Activated CD4-positive, alpha-beta T cell treated with anti-CD3 and anti-CD28 coated beads, Interleukin-2, Interleukin-4, amounts not matched to agents 100 ng/mL and 50 ng/mL, durations not matched to agents 16 hours and 8 hours (primary cell): ENCODE measurements at places on chromosomes 11 and 22.

DNA sequence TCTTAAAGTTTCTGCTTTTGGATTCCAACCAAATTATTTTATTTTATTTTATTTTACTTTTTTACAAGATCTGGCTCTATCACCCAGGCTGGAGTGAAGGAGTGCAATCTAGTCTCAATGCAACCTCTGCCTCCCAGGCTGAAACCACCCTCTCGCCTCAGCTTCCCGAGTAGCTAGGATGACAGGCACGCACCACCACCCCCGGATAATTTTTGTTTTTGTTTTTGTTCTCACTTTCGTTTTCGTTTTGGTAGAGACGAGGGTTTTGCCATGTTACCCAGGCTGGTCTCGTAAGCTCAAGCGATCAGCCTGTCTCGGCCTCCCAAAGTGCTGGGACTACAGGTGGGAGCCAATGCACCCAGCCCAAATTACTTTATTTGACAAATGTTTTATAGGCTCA, 219.8 kb downstream of the ETS1 start:
- peak; percentile 61 for DNase-seq

DNA sequence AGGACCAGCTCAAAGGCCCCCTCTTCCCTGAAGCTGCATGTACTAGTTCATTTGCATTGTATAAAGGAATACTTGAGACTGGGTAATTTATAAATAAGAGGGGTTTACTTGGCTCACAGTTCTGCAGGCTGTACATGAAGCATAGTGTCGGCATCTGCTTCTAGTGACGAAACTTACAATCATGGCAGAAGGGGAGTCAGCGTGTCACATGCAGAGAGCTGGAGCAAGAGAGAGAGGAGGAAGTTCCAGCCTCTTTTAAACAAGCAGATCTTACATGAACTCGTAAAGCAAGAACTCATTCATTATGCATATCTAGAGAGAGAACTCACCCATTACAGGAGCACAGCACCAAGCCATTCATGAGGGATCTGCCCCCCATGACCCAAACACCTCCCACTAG, 7.1 kb upstream of the HMGXB4 start:
- no peak for DNase-seq

GRCh38 chr11:114080769-114081168, 21.3 kb downstream of the ZBTB16 start:
- no peak for DNase-seq

DNA sequence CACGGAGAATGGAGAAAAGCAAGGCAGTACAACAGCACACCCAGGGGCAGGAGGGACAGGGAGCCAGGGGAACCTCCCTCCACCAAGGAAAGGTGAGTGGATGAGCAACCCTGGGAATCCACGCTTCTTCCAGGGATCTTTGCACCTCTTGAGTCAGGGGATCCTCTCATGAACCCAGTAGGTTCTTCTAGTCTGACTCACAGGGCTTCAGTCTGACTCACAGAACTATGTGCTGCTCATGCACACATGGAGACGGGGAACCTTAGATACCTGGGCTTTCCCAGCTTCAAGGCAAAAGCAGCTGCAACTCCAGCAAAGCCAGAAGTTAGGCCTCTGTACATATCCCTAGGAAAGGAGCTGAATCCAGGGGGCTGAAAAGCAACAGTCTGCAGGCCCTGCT, 1021.4 kb upstream of the TENM4 start:
- no peak for DNase-seq

DNA sequence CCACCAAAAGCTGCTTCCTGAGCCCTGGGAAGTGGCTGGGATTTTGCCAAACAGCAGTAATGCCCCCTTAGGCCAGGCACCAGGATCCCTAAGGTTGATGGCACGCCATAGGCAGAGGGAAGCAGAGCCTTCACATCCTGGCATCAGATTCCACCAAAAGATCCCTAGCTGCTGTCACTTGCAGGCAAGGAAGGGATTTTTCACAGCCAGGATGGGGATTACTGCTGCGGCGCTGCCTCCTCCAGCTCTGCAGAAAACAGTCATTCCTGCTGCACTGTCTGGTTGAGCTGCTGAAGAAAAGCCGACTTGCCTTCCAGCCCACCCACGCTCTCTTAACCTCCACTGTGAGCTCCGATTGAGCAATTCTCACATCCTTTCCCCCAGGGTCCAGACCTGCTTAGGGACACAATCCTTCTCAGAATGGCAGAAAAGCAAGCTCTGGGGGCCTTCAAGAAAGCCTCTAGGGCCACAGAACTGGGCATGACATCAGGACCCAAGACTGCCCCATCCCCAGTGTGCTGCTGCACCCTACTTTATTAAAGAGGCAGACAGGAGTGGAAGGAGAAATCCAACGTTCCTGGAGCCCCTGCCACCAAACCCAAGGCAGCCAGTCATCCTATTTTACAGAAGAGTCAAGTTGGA, 19.9 kb downstream of the SYN3 start:
- no peak for DNase-seq

DNA sequence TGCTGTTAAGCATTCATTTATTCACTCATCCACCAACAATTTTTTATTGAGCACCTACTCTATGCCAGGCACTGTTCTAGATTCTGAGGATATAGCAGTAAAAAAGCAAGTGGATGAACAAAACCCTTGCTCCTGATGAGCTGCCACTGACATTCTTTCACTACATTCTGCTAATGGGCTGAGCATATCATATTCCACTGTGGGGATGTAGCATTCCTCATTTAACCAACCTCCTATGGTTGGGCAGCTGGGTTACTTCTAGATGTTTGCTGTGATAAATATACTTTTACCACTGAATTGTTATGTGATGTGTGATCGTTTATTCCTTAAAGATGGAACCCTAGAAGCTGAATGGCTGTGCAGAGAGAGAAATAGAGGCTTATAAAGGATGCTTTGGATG, 176.9 kb downstream of the MN1 start:
- no peak for DNase-seq

GRCh38 chr11:108734283-108734682, 69.4 kb downstream of the DDX10 start:
- DNase-seq: no peak

- peak; percentile 93 for DNase-seq
Observed at GRCh38 chr22:20020533-20021195, at the start of gene TANGO2. Gene TANGO2, plus strand, starts transcription at chr22:20021110. Its CDS starts 15,689 bp downstream, at chr22:20036799.

DNA sequence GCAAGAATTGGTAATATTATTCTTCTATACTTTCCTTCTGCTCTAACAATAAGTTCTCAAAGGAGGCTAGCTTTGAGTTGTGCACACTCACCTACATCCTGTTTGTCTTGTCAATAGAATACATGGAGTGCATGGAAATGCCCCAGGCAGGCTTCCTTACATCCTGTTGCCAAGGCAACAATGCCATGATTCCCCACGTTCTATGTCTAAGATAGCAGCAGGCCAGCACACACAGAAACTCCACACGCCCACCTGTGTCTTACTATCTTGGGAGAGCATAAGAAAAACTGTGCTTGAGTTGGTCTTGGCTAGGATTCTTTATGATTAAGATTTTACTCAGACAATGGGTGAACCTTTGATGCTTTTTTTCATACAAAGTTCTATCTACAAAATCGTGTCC, 379.2 kb downstream of the AASDHPPT start:
- DNase-seq: no peak

DNA sequence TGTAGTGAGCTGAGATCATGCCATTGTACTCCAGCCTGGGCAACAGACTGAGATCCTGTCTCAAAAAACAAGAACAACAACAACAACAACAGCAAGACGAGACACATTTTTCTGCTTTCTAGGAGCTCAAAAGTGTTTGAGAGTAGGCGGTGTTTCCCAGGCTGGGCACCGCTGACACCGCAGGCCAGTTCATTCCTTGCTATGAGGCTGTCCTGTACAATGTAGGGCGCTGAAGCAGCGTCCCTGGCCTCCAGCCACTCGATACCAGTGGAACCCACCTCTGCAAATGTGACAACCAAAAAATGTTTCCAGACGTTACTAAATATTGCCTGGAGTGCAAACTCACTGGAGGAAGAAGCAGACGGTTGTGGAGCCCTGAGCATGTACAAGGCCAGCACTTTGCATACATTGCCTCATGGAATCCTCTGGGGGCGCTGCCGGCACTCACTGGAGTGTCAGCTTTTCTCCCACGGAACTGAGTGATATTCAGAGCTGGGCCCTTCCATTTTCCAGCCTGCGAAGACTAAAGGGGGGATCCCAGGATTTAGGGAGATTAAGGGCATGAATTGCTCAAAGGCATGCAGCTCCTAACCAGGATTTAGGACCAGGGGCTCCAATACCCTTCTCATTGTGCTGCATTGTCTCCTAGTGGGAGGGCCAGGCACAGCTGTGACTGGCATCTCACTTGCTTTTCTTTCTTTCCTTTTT, 5.8 kb upstream of the MIEF1 start:
- DNase-seq: peak; percentile 51

- DNase-seq: no peak
Observed at GRCh38 chr11:75903276-75903675, 88.3 kb downstream of the UVRAG start.

GRCh38 chr11:103266167-103266831, 157.1 kb downstream of the DYNC2H1 start:
- DNase-seq: no peak

DNA sequence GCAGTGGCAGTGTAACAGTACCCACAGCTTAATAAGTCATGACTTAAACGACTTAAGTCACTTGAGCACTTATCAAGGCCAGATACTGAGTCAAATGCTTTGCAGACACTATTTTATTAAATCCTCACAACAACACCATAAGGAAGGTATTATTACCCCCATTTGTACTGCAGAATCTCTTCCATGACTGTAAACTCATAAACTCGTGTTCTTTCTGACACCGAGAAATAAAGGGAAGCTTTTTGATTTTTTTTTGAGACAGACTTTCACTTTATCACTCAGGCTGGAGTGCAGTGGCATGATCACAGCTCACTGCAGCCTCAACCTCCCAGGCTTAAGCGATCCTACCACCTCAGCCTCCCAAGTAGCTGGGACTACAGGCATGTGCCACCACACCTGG, 103.8 kb downstream of the ABTB2 start:
- no peak for DNase-seq

DNA sequence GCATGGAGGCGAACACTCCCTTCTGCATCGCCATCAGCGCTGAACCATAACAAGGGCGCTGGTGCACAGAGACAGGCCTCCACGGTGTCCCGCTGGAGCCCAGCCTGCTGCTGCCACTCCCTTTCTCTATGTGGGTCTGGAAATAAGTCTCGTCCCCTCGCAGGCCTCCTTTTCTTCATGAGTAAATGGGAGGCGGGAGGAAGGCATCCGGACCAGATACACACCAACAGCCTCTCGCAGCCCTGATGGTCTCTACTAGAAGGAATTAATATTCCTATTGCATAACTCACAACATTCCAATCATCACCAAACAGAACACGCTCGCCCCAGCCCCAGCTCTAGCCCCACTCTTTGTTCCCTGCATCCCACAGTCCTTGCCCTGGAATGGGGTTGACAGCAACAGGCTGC, 14.9 kb downstream of the RASD2 start:
- no peak for DNase-seq

DNA sequence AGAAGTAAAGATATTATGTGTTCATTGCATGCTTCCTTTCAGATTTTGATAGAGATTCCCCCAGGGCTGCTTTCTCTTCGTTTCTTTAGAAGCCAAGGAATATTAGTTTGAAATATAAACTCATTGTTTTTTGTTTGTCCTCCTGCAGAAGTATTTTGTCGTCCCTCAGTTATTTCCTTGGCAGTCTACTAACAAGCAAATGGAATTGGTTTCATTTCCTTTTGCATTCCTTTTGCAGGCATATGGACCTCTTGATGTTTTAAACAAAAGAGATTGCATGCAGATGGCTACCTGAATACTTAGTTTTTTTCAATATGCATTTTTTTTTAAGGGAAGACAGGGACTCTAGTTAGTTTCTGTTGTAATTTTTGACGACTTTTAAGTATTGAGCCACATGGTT, 62.2 kb downstream of the BCL2L13 start:
- no peak for DNase-seq

- no peak for DNase-seq
Observed at GRCh38 chr22:32781695-32782094, 19.8 kb upstream of the TIMP3 start.

DNA sequence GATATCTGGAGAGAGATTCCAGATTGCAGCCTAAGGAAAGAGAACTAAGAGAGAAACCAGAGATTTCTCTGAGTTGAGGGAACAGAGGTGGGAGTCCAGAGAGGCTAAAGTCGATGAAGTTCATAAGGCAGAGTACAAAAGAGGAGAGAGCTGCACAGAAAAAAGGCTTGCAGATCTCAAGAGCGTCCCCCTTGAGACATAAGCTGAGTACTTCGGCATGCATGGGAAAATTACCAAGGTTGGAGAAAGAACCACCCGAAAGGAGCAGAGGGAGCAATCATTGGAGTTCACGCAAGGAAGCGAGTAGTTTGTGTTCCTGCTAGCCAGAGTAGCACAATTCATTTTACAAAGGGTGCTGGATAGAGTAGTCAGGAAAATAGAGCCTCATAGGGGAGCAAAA, 293.5 kb downstream of the TMEM135 start:
- no peak for DNase-seq

- no peak for DNase-seq
Observed at GRCh38 chr11:130798280-130798679, 118.0 kb downstream of the SNX19 start.

DNA sequence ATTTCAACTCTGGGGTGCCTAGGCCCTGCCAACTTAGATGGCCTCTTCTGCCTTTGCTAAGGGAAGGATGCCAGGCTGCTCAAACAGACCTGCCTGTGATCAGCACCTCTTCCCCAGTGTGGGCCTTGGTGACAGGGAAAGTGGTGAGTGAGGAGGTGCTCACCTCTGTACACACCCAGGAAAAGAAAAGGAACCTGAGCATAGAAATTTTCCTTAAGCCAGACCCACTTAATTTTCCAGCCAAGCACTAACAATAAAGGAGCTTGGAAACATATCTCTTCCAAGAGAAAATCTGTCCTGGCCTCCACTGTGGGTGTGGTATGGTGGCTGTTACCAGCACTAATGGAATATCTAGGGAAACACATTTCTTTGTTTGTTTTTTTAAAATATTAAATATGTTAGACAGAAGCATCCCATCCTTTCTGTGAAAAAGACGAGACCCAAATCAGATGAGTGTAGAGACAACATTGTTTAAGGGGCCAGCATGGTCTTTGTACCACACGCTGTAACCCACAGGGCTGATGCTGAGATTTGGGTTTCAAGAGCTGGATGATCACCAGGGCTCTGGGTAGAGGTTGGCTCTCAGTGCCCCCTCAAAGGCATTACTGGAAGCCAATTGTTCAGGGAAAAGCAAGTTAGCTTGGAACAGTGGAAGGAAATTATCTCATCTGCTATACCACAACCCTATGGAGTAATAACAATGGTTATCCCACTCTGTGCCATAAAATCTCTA, 472.2 kb downstream of the INSC start:
- no peak for DNase-seq

GRCh38 chr22:18024956-18025720, 777 bp upstream of the MICAL3 start:
- DNase-seq: no peak

GRCh38 chr11:133206313-133207005, 325.8 kb downstream of the OPCML start:
- no peak for DNase-seq

GRCh38 chr11:66906061-66906733, 49.3 kb downstream of the LRFN4 start:
- no peak for DNase-seq
